ENCODE measurements at places on chromosomes 1 and 21.

- DNase-seq, result no peak
These were observed 147.4 kb downstream of the TENT5C start for GRCh38 chr1:117753232-117753631.

DNA sequence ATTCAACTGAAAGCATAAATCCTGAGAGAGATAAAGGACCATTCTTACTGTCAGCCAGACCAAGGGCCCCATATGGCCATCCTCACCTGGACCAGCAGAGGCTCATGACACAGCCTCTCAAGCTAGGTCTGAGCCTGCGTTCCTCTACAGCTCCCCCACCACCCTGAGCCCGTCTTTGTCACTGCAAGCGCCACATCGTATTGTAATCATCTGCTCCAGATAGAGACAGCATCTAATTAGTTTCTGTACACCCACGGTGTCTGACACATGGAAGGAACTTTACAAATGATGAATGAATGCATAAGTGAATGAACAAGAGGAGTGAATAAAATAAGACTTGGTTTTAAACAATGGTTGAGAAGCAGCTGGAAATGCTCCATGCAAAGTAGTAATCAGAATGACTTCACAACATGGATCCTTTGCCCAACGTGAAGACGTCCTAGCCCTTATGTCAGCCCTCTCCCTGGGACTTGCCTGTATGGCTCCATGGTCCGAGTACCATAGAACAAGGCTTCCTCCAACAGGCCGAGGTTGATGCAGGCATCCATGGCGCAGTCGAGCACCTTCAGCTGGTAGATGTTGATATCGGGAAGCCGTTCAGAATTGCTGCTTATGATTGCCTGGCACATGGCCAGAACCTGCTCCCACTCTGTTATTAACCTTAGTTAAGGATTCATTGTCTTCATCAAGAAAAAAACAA lies 648.9 kb downstream of the SMYD3 start:
- no peak for DNase-seq

GRCh38 chr1:59346429-59346828 lies 49.5 kb downstream of the FGGY start:
- no peak for DNase-seq

DNA sequence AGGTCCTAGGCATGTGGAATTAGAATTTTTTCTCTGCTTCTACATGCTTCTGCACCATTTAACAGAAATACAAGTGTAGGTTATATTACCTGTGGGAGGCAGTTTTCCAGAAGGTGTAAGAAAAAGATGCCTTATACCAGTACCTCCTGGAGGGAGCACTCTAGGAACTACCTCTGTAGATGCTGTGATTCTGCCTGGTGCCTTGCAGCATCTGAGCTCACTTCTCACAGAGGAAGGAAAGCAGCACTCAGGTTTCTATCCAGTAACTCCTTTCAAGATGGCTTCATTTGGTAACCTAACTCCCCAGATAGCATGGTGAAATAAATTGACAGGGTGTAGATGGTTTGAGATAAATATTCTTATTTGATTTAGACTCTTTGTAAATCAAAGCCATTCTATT lies 50.3 kb downstream of the GIPC2 start:
- no peak for DNase-seq

DNA sequence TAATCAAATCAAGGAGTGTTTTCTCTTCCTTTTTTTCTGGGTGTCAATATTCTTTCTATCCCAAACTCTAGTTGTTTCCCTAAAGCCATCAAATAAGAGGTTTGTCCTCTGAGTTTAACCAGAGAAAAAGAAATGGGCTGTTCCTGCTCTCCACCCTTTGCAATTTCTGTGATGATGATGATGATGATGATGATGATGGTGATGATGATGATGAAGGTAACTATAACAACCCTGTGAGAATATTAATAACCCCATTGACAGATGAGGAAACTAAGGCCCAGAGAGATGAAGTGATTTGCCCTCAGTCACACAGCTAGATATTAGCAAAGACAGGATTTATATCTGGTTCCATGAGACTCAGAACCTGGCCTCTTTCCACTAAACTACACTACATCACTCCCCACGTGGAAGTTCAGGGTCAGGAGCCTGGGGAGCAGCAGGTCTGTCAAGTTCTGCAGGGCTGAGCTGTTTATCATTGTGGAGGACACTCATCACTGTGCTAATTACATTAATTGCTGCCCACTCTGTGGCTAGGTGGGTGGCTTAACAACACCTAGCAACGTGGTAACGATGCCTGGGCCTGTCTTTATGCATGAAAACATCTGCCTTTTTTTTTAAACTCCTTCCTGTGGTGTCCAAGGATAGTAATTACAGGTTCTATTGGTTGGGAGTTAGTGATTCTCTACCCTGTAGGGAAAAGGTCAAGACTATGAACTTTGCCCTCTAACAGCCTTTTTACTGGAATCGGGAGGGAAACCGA lies 19.0 kb upstream of the JUN start:
- DNase-seq, result no peak

DNA sequence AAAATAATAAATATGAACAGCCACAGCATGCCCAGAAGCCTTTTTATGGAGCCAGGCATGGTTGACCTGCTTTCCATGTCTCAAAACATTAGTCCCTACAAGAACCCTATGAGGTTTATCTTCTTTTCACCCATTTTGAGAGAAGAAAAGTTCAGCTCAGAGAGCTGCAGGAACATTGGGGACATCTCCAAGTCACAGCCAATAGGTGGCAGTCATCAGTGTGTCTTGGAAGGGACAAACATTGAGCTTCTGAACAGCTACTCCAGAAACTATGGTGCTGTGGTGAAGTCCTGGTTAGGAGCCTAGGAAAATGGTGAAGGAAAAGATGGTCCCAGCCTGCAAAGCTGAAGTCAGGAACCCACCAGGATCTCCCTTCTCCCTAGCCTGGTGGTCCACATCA lies 73.6 kb downstream of the JMJD4 start:
- DNase-seq, result no peak

GRCh38 chr21:32189688-32190483 lies 89.0 kb downstream of the MIS18A start:
- no peak for DNase-seq

GRCh38 chr1:11543796-11544195 lies 64.8 kb downstream of the DISP3 start:
- DNase-seq, result no peak

- no peak for DNase-seq
These were observed 14.3 kb upstream of the NASP start for GRCh38 chr1:45569571-45569961.

DNA sequence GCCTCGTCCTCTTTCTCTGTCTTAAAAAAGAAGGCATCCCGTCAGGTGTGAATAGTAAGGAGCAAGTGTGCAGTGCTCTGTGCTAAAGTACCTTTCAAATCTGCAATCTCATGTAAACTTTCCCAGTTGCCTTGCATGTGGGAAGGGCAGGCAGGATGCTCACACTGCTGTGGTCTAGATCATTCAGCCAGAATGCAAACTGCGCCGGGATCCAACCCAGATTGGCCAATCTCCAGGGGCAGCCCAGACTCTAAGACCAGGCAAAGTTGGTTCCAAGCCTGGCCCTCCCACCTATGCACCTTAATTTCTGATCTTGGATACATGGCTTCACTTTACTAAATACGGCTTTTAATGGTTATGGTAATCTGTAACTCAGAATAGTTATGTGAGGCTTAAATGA lies 3.2 kb upstream of the MAP1LC3C start:
- DNase-seq, result no peak

DNA sequence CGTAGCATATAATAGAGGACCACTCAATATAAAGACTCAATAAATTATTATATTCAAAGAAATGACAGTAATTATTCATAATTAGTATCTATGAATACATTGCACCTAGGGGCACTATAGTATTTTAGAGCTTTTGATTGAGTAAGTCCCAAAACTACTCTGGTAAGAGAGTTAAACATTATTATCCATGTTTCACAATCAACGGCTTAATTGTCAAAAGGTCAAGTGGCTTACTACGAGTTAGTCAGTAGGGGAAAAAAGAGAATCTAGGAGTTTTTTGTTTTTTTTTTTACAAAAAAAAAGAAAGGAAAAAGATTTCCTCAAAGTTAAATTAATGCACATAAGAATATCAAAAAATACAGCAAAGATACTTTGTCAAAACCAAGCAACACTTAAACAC lies 20.4 kb upstream of the LAMC1 start:
- no peak for DNase-seq

DNA sequence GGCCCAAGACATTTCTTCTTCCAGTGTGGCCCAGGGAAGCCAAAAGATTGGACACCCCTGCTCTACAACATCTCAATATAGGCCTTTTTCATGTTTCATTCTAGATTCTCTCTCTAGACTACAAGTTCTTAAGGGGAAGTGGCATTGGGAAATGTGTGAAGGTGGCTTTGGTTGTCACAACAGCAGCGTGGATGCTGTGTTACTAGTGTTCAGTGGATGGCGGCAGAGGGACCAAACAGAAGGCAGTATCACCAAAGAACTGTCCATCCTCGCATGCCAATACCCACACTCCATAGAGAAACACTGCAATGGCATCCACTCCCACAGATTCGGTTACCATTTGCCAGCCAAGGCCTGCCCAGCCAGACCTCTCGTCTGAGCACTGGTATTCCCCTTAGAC lies 24.3 kb upstream of the IFNAR2 start:
- DNase-seq, result no peak
